ENCODE measurements at places on chromosomes 4 and X.

GRCh38 chr4:105630670-105631655, 77.5 kb downstream of the INTS12 start:
- no peak for DNase-seq

DNA sequence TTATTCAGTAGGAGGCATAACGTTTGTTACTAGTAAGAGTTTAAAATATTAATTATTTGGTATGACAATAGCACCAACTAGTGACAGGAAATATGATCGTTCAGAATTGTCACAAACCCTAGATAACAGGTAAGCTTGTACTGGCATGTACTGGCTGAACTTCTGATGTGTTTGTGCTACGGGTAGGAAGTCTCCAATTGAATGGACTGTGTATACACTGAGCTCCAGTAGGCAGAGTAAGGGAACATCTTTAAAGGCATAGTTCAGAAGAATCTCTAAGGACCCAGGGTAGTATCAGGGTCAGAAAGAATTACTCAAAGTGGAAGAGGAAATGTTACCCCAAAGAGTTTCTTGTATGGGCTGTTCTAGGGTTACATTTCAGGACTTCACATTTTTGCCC, 230.4 kb downstream of the EDA2R start:
- DNase-seq: no peak

GRCh38 chr4:186307916-186308315, 41.9 kb downstream of the F11 start:
- DNase-seq: no peak

DNA sequence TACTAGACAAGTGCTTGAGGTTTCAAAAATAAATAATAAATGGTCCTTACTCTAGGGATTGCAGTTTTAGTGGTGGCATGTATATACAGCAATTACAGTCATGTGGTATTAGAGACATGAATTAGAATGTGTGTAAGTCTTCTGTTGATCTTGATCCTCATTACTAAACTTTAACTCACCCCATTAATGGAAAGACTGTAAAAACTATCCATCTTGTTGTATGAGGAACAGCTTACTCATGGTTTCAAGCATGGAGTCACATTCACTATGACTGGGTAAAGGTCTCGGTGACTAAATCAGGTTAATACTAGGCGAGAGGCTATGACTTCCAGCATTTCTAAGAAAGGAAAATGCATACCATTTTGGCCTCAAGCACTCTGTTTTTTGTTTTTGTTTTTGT, 107.0 kb upstream of the HPGD start:
- no peak for DNase-seq

GRCh38 chr4:100593935-100594334, 76.1 kb upstream of the EMCN start:
- DNase-seq: no peak

DNA sequence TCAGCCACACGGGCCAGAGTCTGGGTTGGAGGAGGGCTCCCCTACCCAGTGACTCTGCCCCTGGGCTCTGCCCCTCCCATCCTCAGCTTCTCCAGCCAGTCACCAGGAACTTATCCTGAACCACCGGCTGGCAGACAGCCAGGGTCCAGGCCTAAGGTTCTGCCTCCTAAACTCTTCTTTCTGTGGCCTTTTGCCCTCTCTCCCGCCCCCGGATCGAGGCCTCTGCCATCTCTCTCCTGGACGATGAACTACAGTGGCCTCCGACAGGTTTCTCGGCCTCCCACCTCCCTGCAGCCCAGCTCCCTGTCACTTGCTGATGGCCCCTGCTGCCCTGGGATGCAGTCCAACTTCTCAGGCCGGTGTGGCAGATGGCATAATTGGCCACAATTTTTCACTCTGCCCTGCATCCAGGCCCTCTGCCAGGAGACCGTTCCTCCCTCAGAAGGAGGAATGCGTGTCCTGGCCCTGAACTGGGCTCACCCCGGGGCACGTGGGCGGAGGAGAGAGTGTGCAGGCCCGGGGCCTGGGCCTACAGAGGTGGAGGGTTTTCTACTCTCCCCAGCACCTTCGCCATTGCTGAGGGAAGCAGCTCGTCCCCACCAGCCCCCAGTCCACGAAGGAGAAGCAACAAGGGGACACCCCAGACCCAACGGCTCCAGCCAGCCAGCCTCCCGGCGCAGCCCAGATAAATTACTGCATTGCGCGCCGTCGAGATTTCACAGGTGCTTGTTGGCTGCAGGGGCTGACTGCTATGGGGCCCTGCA, 81.9 kb upstream of the LRPAP1 start:
- no peak for DNase-seq

DNA sequence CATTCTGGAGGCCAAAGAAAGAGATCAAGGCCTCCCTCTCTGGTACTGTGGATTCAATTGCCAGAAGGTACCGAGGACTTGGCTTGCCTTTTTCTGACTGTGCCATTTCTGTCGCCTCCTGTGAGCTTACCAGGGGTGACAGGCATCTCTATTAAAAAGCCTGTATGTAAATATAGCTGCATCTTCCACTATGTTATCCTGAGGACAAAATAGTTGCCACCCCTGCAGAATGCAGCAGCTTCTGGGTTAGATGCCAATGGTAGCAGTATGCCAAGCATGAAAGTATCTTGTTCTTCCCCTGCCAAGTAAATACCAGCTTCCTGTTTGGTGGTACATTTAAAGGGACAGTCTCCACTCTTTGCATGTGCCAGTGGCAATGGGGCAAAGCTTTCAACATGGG, 10.7 kb downstream of the TRPC5OS start:
- no peak for DNase-seq

DNA sequence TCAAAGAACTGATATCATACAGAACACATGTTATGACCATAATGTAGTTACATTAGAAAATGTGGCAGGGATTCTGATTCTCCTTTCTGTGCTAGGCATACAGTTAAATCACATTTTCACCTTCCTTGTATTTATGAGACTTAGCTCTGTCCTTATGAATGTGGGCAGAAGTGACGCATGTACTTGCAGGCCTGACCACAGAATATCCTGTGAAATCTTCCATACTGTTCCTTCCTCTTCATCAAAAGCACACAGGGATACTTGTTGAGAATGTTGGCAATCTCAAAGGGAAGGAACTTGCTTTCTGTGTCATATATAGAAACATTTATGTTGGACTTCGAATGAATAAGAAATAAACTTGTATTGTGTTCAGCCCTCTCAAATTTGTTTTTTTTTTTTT, 17.2 kb upstream of the MYOZ2 start:
- DNase-seq: no peak

- no peak for DNase-seq
Observed at GRCh38 chr4:80171656-80172055, 25.6 kb upstream of the PRDM8 start.

DNA sequence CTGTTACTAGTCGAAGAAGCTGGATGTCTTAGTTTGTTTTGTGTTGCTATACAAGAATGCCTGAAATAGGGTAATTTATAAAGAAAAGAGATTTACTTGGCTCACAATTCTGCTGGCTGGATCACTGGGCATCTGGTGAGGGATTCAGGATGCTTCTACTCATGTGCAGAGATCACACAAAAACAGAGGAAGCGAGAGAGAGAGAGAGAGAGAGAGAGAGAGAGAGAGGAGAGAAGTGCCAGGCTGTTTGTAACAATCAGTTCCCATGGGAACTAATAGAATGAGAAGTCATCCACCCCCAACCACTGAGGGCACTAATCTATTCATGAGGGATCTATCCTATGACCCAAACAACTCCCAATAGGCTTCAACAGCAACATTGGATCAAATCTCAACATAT, 66.2 kb upstream of the FAM9A start:
- DNase-seq: no peak

- DNase-seq: no peak
Observed at GRCh38 chr4:89300499-89300898, 7.1 kb downstream of the GPRIN3 start.

DNA sequence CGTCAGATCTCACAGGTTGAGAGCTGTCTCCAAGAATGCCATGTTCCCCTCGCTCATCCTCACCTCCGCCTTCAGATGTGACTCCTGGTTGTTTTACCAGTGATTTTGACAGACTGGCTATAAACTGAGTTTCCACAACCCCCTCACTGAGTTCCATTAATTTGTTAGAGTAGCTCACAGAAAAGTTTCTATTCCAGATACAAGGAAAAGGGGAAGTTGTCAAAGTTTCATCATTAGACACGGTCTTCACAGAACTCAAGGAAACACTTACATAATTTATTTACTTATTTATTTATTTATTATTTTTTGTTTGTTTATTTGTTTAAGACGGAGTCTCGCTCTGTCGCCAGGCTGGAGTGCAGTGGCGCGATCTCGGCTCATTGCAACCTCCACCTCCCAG, 55.7 kb upstream of the IQSEC2 start:
- no peak for DNase-seq

- DNase-seq: no peak
Observed at GRCh38 chrX:134362560-134363089, 97.3 kb upstream of the HPRT1 start.

GRCh38 chrX:17854531-17854930, 6.6 kb downstream of the RAI2 start:
- no peak for DNase-seq

- no peak for DNase-seq
Observed at GRCh38 chr4:13559413-13559812, 15.1 kb upstream of the NKX3-2 start.

DNA sequence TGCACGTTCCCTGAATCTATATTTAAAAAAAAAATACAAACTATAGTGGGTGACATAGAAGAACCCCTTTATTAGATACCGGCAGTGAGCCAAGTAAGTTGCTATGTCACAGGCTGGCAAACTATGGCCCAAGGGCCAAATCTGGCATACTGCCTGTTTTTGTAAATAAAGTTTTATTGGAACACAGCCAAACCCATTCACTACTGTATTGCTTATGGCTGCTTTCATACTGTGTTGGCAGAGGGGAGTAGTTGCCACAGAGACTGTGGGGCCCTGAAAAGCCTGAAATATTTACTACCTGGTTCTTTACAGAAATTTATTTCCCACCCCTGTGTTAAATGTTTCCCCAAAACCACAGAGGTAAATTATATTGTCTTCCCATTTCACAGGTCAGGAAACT, 71.2 kb upstream of the EGFL6 start:
- no peak for DNase-seq

DNA sequence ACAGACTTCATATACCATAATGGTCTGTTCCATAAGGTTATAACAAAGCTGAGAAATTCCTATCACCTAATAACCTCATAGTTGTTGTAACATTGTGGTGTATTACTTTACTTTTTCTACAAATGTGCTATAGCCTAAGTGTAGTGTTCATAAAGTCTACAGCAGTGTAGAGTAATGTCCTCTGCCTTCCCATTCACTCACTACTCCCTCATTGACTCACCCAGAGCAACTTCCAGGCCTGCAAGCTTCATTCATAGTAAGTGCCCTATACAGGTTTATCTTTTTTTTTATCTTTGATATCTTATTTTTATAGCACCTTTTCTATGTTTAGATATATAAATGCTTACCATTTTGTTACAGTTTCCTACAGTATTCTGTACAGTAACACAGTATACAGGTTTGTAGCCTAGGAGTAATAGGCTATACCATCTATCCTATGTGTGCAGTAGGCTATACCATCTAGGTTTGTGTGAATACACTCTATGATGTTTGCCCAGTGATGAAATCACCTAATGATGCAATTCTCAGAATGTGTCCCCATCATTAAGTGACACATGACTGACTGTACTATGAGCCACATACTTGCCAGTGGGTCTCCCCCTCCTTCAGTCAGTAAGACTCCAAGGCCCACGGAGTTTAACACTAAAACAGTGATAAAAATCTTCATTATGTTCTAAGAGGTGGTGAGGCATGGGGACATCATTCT, 299.9 kb downstream of the UNC5C start:
- DNase-seq: no peak

- DNase-seq: no peak
Observed at GRCh38 chrX:130756233-130756632, 146.8 kb downstream of the ENOX2 start.

DNA sequence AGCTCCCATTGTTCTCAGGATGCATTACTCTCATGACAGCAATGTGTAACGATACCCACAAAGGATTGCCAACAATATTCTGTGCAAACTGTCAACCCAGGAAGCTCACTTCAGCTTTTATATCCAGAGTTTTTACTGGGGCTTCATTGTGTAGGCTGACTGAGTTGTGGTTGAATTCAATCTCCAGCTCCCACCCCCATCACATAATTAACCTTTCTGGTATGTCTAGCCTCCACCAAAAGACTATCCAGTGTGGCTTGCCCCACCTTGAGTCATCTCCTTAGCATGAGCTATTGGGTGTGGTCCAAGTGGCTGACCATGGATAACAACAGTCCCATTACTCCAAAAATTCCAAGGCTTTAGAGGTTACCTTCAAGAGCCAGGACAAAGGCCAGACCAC, 17.7 kb upstream of the TAB3 start:
- DNase-seq: no peak

DNA sequence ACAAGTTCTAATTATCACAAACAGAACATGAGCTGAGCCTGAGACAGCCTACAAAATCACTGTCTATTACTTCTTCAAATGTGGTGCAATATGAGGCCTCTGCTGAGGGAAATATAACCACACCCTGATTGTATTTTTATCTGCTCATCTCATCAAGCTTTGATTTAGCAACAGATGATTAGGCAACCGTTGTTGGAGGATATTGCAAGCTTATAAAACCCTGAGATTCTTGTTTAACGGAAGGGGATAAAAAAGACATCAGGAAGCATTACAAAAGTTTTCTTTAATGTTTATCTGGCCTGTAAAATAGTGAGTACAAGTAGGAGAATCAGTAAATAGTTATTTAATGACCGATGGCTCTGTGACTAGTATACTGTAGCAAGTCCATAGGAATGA, 108.5 kb downstream of the ZNF330 start:
- DNase-seq: no peak

- DNase-seq: no peak
Observed at GRCh38 chr4:147326591-147326990, 154.3 kb upstream of the EDNRA start.

DNA sequence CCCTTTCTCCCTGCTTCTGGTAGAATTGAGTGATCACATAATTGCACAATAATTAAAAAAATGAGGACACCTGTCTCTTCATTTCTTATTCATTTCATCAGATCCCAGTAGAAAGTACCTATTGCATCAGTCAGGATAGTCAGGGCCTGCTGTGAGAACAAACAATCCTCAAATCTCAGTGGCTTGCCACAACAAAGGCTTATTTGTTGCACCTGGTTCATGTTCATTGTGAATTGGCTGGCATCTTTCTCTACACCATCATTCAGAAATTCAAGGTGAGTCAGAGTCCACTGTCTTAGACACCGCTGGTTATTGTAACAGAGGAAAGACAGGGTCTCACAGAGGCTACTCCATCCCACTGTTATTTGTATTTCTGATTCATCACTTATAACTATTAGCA, 409.8 kb downstream of the STIM2 start:
- DNase-seq: no peak

GRCh38 chrX:41384051-41384705, 50.2 kb downstream of the DDX3X start:
- DNase-seq: no peak

Data from naive B cell (primary cell).